ENCODE measurements at places on chromosomes 6 and 20.

DNA sequence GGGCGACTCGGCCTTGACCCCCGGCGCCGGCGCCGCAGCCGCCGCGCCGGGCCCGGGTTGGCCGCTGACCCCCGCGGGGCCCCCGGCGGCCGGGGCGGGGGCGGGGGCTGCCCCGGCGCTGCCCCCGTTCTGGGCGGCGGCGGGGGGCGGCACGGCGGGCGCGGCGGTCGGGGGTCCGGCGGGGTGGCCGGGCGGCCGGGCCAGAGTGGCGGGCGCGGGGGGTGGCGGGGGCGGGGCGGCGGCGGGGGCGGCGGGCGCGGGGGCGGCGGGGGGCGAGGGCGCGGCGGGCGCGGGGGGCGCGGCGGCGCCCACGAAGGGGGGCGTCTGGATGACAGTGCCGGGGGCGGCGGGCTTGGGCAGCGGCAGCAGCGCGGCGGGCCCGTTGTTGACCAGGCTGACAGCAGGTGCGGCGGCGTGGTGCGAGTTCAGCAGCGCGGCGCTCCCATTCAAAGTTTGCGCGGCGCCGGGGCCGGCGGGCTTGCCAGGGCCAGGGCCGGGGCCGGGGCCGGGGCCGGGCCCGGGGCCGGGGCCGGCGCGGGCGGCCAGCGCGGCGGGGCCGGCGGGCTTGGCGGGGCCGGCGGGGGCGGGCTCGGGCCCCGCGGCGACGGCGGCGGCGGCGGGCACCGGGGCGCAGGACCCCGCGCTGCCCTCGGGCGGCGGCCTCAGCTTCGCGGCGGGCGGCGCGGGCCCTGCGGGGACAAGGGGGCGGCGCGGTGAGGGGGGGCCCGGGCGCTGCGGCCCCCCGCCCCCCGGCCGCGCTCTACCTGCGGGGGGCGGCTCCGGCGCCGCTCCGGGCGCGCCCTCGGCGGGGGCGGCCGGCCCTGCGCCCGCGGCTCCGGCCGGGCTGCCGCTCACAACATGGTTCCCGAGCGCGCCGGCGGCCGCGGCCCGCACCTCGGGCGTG, 659 bp downstream of the TAF4 start:
- peak; percentile 36 for DNase-seq

DNA sequence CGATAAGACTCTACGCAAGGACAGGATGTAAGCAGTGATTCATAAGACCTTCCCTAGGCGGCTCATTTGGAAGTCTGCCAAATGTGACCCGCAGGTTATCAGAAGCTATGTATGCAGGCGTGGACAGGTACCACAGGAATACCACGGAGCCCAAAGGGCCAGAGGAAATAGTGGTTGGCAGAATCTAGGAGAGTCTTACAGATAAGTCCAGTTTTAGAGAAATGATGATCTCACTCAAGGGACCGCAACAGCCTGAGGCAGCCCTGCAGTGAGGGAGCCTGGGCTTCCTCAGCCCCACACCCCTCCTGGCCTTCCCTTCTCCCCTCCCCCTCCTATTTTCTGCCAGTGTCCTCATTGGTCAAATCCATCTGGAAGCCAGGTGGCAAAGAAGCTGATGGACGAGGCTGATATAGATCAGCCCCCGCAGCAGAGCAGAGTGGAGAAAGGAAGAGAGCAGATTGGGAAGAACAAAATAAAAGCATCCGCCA, 110.6 kb downstream of the FNDC1 start:
- peak; percentile 37 for DNase-seq

DNA sequence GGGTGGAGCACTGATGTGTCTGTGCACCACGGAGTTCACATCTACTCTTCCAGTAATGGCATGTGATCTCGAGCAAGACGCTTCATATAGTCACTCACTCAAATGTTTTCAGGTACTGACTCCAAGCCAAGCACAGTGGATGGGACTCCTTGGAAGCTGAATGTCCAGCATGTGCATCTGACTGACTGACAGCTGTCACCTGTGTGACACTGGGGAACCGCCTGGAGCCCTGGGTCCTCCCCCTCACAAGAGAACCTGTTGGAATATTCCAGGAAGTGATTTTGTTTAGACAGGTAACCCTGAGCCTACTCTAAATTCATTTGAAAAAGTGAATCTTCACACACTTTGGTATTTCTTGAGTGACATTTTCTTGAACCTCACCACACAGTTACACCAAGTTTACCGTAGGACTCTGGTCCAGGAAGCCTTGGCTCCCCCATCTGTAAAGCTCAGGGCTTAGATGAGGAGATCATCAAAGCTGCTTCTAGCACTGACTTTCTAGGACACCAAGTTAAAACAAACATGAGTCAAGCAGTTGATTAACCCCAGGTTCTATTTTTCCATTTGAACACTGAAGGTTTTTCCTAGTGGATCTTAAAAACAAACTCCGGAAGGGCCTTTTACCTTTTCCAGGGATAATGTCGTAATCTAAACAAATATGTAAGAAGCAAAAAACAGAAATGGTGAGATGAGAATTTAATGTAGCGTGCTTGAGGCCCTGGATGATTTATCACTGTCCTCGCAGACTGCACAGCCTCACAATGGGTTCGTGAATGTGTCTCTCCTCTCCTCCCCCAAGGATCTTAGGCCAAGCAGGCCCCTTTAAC, 50.1 kb downstream of the EDN3 start:
- DNase-seq, result no peak

- DNase-seq, result no peak
Observed at GRCh38 chr20:47267621-47268020, 88.9 kb downstream of the ZMYND8 start.

GRCh38 chr6:110573136-110573535, 96.7 kb upstream of the SLC22A16 start:
- DNase-seq, result no peak

- DNase-seq, result no peak
Observed at GRCh38 chr6:44189257-44189656, 27.5 kb upstream of the MYMX start.

DNA sequence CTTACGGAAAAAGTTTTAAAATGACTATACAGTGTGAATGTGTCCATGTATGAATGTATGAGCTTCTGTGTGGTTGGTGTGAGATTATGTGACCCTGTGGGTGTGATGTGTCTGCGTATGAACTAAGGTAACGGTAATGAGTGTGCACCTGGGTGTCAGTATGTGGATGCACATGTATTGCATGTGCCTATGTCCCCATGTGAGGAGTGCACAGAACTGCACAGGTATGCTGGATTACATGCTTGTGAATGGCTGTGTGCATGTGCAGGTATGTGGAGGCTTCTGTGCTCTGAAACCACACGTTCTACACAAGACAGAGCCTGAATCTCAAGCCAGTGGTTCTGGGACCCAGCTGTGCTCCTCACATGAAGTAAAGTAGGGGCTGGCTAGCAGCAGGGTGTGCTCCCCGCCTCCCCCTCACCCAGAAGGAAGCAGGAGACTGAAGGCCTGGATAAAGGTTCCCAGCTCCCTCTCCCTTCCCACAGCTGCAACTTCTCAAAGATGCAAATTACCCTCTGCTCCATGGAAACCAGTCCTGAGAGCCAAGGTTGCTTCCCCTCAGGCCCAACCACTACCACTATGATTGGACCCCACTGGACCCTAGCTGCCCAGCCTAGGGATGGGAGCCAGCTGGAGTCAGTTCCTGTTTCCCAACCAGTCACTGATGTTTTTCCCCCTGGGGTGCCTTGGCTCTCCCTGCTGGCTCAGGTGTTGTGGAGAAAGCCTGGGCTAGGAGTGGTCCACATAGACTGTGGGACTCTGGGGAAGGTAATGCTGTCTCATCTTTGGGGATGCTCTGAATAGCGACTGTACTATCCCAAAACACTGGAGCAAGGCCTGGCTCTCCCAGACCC, 24.8 kb upstream of the SPDEF start:
- peak; percentile 84 for DNase-seq

- DNase-seq, result peak; percentile 89
Observed at GRCh38 chr20:58888521-58889333, 36.2 kb downstream of the GNAS start.

- peak; percentile 58 for DNase-seq
Observed at GRCh38 chr6:46849361-46849690, 56.1 kb downstream of the MEP1A start.

Measured in NCI-H69 (cell line).